Stimulated activated CD4-positive, alpha-beta T cell treated with anti-CD3 and anti-CD28 coated beads, Interleukin-1b, Interleukin-23, amount 100 ng/mL, for 48 hours (primary cell): ENCODE measurements at places on chromosomes 13 and 19.

DNA sequence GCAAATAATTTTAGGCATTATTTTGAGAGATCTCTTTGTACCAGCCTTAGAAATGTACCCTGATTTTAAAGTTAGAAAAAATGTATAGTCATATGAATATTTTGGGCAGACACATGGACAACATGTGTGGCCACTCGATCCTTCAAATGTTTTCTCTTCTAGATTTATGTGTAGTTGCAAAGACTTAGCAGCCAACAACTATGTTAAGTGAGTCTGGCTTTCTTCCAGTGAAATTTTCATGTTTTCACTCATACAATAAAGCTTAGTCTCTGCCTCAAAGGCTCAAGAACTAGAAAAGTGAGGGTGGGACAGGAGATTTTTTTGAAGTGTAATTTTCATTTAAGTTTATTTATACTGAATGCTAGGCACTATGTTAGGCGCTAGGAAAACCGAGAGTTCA, 207.7 kb upstream of the DACH1 start:
- DNase-seq, result no peak

GRCh38 chr13:112525356-112525945, 62.5 kb downstream of the TUBGCP3 start:
- DNase-seq, result no peak

DNA sequence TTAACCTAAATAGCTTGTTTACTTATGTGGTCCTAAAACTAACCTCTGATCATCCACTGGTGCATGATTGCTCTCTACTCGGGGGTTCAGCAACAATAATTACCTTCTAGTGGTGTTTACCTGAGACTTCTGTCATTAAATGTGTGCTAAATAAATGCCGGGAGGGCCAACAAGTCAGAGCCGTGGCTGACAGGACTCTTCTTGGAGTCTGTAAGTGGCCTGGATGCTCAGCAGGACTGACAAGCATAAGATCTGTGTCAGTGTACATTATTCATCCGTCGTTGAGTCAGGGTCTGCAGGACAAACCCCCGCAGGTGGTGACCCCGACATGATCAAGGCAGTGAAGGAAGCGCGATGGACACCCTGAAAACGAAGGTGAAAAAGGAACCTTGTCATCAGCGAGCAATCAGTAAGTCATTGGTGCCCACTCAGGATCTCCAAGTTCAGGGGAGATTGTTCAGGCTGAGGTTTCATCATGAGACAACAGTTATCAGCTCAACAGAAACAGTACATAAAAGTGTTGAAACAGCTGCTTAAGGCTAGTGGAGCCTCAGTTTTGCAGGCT, 1466.9 kb downstream of the UQCRFS1 start:
- no peak for DNase-seq

DNA sequence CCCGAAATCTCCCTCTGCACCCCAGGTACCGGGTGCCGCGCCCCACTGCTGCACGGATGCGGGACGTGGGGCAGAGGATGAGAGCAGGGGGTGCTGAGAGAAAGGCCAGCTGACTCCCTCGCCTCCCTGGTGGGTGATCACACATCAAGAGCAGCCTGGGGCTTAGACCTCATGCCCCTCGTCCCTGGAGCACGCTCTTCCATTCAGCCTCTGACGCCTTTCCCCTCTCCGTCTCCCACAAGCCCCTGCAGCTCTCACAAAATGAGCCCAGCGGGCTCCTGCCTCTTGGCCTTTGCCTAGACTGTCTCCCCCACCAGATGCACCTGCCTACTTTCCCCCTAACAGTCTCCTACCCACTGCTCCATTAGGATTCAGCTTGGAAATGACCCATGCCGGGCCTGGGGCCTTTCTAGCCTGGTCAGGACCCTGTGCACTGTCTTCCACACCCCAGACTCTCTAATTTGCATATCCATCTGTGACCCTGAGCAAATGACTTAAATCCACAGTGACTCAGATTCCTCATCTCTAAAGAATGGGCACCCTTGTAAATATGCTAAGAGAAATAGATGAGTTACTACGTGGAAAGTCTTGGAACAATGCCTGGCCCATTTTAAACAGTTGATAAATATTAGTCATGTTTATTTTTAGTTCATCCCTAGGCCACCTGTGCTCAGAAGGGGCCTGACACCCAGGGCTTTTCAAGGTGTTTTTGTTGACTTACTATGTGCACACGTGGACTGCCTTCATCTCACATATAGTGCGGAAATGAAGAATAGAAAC, 582 bp upstream of the PTPRH start:
- no peak for DNase-seq

- DNase-seq, result no peak
Observed at GRCh38 chr13:43905435-43906031, 25.8 kb downstream of the LACC1 start.

- DNase-seq, result no peak
Observed at GRCh38 chr13:28012896-28013295, 24.4 kb upstream of the URAD start.

DNA sequence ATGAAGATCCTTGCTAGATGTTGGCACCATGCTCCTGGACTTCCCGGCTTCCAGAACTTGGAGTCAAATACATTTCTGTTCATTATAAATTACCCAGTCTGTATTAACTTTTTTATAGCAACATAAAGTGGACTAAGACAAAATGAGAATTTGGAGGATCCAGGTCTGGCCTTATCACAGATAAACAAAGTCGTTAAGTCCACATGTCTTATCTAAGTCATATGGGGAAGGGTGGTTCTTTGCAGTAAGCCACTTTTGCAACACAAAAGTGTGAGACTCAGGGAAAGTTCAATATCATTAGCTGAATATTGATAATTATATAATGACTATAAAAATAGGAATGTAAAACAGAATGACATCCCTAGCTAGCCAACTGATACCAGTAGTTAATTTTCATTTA, 91.6 kb upstream of the SIAH3 start:
- DNase-seq, result no peak

DNA sequence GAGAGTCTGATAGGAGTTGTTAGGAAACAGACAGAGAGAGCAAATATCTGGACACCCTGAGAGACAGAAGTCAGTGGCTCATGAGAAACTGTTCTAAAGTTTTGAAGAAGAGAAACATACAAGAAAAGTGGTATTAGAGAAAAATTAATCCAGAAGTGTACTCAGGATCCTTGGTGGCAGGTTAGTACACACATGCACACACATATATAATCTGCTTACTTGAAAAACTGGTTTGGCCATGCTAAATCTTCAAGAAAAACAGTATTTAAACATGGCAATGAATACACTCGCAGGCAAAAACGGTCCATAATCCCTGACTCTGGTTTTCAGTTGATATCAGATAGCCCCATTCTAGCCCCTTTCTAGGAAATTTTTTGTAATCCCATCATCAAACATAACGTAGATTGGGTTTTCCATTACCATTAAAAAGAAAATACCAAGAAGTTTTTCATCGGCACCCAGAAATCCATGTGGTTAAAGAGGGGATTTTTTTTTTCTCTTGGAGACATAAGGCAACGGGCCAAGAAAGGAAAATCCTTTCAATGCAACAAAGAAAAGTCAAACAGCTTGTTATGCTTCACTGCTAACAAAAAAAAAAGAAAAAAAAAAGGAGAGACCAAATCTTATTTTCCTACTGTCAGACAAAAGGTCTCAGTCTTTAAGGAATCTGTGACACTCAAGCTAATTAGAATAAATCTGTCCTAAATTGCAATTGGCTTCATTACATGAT, 178.0 kb upstream of the MIR17HG start:
- DNase-seq, result no peak

GRCh38 chr19:14339741-14340140, 41.5 kb upstream of the ADGRE5 start:
- no peak for DNase-seq

GRCh38 chr13:32135655-32136054, 104.1 kb downstream of the FRY start:
- DNase-seq, result no peak

GRCh38 chr13:46077265-46077664, 24.7 kb upstream of the ZC3H13 start:
- no peak for DNase-seq

DNA sequence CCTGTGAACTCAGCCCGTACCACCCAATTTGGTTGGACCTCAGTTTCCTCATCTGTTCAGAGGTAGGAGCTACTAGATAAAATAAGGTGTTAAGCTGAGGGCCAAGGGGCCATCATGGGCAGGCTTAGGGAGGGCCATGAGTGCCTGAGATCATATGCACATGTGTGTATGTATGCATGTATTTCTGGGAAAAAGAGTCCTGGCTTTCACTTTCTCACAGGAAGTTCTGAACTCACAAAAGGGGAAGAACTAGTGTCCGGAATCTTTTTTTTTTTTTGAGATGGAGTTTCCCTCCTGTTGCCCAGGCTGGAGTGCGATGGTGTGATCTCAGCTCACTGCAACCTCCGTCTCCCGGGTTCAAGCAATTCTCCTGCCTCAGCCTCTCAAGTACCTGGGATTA, 18.9 kb downstream of the TGFB1 start:
- DNase-seq, result no peak

- no peak for DNase-seq
Observed at GRCh38 chr19:31612873-31613272, 263.6 kb upstream of the TSHZ3 start.

DNA sequence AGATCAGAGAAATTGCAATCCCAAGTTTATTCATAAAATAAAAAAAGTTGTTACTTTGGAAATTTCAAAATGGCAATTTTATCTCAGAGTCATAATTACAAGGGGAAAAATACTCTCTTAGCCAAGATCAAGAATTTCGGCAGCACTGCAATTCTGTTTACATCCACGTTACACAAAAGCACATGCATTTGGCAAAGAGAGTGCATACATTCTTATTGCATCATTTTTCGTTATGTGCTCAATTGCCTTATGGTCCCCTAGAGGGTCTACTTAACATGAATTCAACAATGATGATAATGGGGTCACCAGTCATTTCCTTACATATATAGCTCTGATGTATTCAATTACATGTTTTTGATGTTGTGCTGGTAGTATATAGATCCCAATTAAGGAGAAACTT, 498.0 kb downstream of the DIAPH3 start:
- DNase-seq, result no peak

- DNase-seq, result no peak
Observed at GRCh38 chr19:19021115-19021514, 12.2 kb downstream of the SUGP2 start.

DNA sequence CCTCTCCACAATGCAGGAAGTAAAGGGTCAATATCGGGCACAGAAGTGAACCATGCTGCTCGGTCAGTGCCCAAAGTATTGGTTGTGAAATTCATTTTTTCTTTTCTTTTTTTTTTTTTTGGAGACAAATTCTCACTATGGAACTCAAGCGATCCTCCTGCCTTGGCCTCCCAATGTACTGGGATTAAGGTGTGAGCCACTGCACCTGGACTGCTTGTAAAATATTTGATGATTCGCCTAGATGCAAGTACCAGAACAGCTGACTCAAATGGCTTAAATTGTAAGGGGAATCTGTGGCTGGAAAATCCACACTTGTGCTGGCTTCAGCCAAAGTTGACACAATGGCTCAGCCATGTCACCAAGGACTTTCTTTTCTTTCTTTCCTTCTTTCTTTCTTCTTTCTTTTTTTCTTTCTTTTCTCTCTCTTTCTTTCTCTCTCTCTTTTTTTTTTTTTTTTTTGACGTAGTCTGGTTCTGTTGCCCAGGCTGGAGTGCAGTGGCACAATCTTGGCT, 43.7 kb downstream of the NUMBL start:
- no peak for DNase-seq

DNA sequence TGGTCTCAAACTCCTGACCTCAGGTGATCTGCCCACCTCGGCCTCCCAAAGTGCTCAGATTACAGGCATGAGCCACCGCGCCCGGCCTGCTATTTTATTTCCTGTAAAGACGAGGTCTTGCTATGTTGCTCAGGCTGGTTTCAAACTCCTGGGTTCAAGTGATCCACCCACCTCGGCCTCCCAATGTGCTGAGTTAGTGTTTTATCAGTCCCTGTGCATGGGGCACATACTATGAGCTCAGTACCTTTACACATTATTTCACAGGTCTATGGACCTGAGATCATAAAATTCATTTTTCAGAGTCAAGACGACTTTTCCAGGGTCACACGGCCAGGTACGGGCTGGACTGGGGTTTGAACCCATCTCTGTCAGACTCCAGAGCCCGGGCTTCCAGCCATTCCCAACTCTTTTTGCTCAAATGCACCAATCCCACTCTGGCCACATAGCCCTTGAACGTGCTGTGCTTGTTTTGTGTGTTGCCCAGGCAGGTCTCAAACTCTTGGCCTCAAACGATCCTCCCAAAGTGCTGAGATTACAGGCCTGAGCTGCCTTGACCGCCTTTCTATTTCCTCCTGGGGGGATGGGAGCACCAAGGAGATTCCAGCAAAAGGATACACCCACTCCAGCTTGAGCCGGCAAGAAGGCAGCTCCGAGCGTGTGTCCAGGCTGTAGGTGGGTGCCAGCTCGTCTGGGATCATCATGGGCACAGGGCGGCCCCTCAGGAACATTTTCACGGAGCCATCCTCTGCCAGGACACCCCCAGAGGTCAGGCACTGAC, 1.1 kb downstream of the EML2 start:
- DNase-seq, result no peak

DNA sequence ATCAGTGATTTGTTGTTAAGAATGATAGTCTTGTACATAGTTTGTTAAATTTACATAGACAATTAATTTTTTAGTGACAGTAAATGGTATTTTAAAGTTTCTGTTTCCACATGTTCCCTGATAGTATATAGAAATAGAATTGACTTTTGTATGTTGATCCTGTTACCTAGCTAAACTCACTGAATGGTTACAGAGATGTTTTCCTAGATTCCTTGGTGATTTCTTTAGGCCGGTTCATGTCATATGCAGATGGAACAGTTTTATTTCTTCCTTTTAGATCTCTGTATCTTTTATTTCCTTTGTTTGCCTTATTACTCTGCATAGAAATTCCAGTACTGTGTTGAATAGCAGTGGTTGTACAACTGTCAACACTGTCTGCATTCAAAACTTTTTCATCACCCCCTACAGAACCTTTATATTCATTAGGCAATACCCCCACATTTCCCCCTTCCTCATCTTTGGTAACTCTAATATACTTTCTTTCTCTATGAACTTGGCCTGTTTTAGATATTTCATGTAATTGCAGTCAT, 86.3 kb downstream of the NBEA start:
- DNase-seq, result no peak

GRCh38 chr19:15536350-15536749, 28.0 kb downstream of the CYP4F22 start:
- no peak for DNase-seq

GRCh38 chr19:33157906-33158305, 26.0 kb downstream of the WDR88 start:
- DNase-seq, result no peak

DNA sequence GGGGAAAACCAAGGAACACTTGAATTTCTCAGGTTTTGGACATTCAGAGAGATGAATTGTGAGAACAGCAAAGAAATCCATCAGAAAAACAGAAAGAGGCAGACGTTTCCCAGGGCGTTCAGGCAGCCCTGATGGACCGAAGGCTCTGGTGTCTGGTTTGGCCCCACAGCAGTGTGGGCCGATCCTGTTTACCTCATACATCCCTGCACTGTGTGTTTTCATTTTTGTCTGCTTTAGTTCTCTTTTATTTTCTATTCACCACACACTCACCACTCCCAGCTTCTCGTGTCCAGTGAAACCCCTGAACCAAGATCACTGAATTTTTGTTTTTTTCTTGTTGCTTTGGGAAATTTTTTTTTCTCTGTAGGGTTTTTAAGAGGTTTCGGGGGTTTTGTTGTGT, 11.9 kb upstream of the WDR18 start:
- no peak for DNase-seq

- no peak for DNase-seq
Observed at GRCh38 chr13:71218960-71219359, 648.0 kb downstream of the DACH1 start.

- no peak for DNase-seq
Observed at GRCh38 chr13:49997955-49998354, 1.1 kb downstream of the TRIM13 start.
